ENCODE measurements at places on chromosomes 3 and 15.

- no peak for DNase-seq
Measured at GRCh38 chr15:90685591-90686434, 31.3 kb upstream of the BLM start.

DNA sequence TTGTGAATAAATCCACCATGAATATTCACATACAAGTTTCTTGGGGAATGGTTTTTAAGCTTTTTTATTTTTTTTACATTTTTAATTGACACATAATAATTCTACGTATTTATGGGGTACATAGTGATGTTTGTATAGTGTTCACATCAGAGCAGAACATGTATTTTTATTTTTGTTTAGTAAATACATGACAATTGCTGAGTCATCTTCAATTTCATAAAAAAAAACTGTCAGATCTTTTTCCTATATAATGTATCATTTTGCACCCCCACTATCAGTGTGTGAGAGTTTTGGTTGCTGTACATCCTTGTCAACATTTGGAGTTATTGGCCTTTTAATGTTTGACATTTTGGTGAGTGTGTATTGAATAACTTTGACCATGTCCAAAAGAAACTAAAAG is 39.9 kb upstream of the FILIP1L start:
- no peak for DNase-seq

DNA sequence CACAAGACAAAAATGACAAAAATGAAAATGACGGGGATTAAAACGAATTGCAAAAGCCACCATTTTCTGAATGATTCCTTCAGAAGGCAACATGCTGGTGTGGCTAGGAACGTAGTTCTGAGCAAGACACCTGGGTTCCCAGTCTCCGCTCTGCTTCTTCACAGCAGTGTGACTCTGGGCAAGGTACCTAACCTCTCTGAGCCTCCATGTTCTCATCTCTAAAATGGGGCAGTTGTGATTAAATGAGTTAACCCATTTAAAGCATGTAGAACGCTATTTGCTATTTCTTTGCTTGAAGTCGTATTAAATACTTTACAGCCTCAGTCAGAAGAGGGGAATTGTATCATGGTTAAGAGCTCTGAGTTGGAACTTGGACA is 23.6 kb downstream of the BHLHE40 start:
- DNase-seq = no peak

DNA sequence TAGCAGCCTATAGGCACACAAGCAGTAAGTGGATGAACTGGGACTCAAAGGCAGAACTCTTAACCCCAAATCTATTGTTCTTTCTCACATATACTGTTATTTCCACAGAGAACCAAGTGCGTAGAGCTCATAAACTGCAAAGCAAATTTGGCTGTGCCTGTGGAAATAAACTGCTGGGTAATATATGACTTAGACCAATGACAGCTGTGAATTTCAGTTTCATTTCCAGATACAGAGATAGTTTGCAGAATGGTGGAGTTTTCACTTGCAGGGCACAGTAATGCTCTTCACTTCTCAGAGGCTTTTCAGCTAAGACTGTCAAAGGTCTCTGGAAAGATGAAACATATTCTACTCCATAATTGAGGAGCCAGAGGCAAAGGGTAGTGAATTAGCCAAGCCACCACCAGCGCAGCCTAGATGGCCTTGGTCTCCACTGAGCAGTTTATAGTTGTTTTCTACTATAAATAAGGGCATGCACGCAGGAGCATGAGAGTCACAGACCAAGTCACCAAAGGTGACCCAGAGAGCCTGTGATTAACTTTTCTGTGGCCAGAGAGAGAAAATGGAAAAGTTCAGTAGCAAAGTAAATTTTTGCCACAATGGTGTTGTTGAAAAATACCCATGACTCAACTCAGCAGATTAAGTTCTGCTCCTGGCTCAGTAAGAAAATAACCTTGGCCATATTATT is 180.7 kb upstream of the GRM7 start:
- no peak for DNase-seq

DNA sequence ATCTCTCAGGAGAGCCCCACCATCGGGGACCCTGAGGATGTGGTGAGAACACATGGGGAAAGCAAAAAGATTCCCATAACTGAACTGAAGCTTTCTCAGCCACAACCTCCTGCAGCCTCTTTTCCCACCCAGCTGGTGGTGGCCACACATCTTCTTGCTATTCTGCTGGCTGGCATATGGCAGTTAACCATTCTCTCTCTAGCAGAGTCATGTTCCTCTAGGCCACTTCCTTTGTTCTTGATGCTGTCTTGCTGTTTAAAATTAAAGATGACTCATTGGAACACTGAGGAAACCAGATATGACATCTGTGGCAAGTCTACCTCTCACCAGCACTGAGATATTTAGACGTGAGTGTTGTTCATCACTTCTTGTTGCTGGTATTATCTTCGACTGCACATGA is 180.3 kb upstream of the ROBO2 start:
- DNase-seq = no peak

- DNase-seq = no peak
Measured at GRCh38 chr3:170490828-170491560, 72.3 kb downstream of the CLDN11 start.

DNA sequence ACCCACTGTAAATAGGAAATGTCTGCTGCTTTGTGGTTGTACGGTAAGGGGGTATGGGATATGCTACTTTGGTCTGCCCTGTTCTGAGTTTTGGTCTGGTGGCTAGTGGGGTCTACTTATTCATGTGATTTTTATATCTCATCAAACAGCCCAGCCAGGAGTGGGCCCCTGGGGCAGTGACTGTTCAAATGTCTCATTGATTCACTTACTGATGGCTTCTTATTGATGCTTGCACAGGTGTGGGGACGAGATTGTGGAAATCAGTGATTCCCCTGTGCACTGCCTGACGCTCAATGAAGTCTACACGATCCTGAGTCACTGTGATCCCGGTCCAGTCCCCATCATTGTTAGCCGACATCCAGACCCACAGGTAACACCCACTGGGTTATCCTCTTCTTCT is 38.5 kb downstream of the STARD5 start:
- DNase-seq = no peak

- no peak for DNase-seq
Measured at GRCh38 chr3:182814419-182815062, 21.2 kb downstream of the ATP11B start.

All from activated CD4-positive, alpha-beta T cell treated with anti-CD3 and anti-CD28 coated beads, Interleukin-2, amount 50 U/mL, for 24 hours (primary cell).